ENCODE measurements at places on chromosomes 6 and 20. TPM values are rescaled to one million over a fixed set of nuclear protein-coding genes. Genes with fewer than 3 reads are reported as not detected.

The SH3BGRL2 gene
- 15.9 TPM for total RNA-seq

The MATN4 gene
- total RNA-seq: not detected

The KCNK16 gene
- total RNA-seq: not detected

The DDO gene
- total RNA-seq: 0.36 TPM

The CLDN20 gene
- total RNA-seq: not detected

The RBPJL gene
- total RNA-seq: not detected

The SLC16A10 gene
- not detected for total RNA-seq

The VNN1 gene
- total RNA-seq: under 0.01 TPM

The SLC17A2 gene
- total RNA-seq: not detected

The KHDC1L gene
- total RNA-seq: not detected

The PNLDC1 gene
- total RNA-seq: not detected

The CD40 gene
- total RNA-seq: 9.5 TPM

The TRIM10 gene
- total RNA-seq: not detected

The MYT1 gene
- not detected for total RNA-seq

The WFDC10B gene
- total RNA-seq: not detected

The SLC35D3 gene
- not detected for total RNA-seq

The C6orf141 gene
- 11.3 TPM for total RNA-seq

The HLA-DOB gene
- not detected for total RNA-seq

The HSF2 gene
- total RNA-seq: 16.8 TPM

The MEI4 gene
- under 0.01 TPM for total RNA-seq

The C6orf120 gene
- total RNA-seq: 17.7 TPM

The RREB1 gene
- 17.4 TPM for total RNA-seq

The OLIG3 gene
- not detected for total RNA-seq

The LY6G6D gene
- not detected for total RNA-seq

The TNNC2 gene
- not detected for total RNA-seq

The GPLD1 gene
- total RNA-seq: 0.18 TPM

The BEND6 gene
- total RNA-seq: 1.1 TPM

The FAM83C gene
- total RNA-seq: not detected

The NMBR gene
- total RNA-seq: not detected

The GUCA1A gene
- not detected for total RNA-seq

The CYP39A1 gene
- total RNA-seq: 0.09 TPM

The MRPS18A gene
- 50.3 TPM for total RNA-seq

The ID4 gene
- total RNA-seq: 3.7 TPM

The CCN6 gene
- not detected for total RNA-seq

The CST4 gene
- total RNA-seq: not detected

The ARFGEF3 gene
- 1.7 TPM for total RNA-seq

The OR12D3 gene
- total RNA-seq: not detected

The SYNDIG1 gene
- total RNA-seq: not detected

The PHF10 gene
- total RNA-seq: 43.5 TPM

The PDE7B gene
- total RNA-seq: 15.5 TPM

The GRM1 gene
- total RNA-seq: under 0.01 TPM

The SRSF12 gene
- under 0.01 TPM for total RNA-seq

The BPIFB4 gene
- total RNA-seq: not detected

The SLC2A10 gene
- total RNA-seq: 12.6 TPM

The RBM38 gene
- total RNA-seq: 18.8 TPM

The HLA-DOA gene
- total RNA-seq: not detected

The FOXC1 gene
- 6.2 TPM for total RNA-seq
